Stomach (tissue), 19 donors: ENCODE measurements at places on chromosomes 3 and 15.
A peak's percentile ranks its signal among the peaks of the same experiment; 100 is the strongest.

GRCh38 chr3:175389560-175389959 lies 530.4 kb downstream of the NAALADL2 start:
- DNase-seq: no peak

DNA sequence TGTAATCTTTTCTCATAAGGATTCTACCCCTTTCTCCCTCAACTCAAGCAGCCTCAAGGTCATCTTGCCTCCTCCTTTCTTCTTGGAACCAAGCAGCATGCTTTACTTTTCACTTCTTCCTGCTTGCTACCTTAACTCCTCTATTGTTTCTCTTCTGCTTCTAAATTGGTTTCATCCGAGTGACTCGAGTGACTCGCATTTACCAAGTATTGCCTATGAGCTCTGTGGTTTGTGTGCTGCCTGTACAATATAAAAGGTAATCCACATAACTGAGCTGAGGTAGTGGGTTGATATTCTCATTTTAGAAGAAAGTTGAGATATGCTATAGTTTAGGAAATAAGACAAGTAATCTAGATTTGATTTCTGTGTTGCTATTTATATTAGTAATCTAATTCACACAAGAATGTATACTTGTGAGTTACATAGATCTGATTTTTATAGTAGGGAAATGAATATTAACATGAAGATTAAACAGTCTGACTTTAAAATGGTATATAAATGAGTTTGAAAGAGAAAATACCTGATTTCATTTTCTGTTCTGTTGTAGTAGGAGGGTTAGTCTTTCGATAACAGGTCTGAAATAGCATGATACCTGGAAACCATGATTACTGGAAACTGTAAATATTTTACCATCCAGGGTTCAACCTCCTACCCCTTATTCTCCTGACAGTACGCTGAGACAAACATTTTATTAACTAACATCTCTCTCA lies 5.5 kb downstream of the HHLA2 start:
- no peak for DNase-seq

- DNase-seq: no peak
Observed at GRCh38 chr3:171980578-171981270, 58.7 kb upstream of the FNDC3B start.

DNA sequence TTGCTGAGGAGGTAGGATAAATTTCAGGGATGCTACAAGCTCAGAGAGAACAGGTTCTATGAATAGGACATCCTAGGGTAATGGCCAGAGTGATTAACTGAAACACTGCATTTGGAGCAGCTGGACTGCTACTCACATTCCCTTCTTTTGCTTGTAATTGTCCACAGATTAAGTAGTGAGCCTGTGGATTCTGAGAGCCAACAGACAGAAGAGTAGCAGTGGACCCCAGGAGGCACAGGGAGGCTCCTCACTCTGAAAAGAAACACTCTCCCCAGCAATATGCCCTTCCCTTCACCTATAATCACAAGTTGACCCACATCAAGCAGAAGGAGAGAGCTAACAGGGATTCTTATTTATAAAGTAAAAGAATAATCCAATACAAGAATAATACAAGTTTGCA lies 10.6 kb upstream of the RFX7 start:
- DNase-seq: no peak

GRCh38 chr3:170469151-170470062 lies 50.7 kb downstream of the CLDN11 start:
- peak; percentile 53 for DNase-seq

GRCh38 chr3:87614998-87615397 lies 338.6 kb upstream of the POU1F1 start:
- DNase-seq: no peak

DNA sequence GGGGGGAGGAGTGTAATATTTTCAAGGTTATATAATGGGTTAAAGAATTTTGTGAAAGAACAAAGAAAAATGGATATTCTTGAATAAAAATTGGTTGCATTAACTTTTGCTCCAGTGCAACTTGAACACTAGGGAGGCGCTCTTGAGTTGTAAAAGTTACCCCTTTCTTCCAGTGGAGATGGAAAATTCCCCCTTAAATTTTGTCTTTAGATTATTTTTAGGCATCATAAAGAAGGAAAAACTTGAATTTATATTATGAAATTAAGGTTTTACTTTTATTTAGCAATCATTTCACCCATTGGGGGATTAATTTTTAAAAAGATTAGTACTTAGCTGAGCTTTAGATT lies 550 bp upstream of the CHD2 start:
- no peak for DNase-seq

GRCh38 chr3:65561617-65562016 lies 477.1 kb downstream of the MAGI1 start:
- no peak for DNase-seq

- DNase-seq: no peak
Observed at GRCh38 chr3:44992555-44993470, 16.8 kb downstream of the EXOSC7 start.

DNA sequence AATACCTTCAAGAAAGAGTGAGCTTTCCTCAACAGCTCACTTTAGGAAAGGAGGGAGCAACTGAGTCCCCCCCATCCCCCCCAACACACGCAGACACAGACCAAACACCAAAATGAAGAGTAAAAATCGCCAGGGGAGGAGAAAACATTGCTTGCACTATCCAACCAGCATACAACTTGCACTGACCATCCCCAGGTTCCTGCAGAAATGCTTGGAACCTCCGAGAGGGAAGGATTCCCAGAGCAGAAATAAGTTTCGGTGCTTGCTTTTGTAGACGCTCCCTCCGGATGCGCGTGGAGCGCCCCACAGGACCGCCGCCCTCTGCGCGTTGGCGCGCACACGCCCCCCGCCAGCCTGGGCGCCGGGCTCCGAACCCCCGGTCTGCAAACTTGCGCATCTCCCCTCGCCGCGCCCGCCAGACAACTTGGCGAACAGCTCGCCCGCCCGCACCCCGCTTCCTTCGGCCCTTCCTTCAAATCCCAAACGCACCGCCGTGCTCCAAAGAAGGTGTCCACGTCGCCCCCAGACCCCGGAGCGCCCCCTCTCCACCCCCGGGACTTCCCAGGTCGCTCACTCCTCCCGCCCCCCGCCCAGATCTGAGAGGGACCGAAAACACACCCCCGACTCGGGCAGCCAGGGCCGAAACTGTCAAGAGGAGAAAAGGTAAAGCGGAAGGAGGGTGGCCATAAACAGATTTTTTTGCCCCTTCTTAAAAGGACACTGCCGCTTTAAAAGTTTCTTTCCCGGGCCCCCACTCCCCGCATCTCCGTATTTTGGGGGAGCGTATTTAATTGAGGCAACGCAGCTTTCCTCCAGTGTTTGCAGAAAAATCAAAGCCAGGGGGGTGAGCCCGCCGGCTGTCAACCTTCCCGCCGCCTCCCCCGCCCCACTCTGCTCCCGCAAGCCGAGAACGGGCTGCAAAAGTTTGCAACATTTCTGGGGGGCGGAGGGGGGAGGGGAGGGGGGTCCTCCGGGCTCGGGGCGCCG lies 859 bp downstream of the RORA start:
- peak; percentile 59 for DNase-seq

DNA sequence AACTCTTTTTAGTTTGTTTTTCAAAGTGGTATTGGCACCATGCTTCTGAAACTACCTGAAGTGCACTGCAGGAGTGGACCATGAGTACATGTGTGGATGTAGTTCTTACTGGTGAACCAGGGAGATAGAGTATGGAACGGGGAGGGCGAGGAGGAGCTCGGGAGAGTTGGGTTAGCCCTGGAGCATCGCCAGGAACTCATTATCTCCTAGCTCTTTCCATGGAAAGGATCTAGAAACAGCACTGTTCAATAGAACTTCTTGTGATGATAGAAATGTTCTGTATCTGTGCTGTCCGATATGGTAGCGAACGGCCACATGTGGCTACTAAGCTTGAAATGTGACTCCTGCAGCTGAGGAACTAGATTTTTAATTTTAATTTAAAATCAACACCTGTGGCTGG lies 47.3 kb downstream of the VGLL4 start:
- DNase-seq: no peak

GRCh38 chr3:3105815-3106214 lies 4.4 kb downstream of the IL5RA start:
- no peak for DNase-seq

- no peak for DNase-seq
Observed at GRCh38 chr3:59820352-59820934, 770.6 kb upstream of the CFAP20DC start.

DNA sequence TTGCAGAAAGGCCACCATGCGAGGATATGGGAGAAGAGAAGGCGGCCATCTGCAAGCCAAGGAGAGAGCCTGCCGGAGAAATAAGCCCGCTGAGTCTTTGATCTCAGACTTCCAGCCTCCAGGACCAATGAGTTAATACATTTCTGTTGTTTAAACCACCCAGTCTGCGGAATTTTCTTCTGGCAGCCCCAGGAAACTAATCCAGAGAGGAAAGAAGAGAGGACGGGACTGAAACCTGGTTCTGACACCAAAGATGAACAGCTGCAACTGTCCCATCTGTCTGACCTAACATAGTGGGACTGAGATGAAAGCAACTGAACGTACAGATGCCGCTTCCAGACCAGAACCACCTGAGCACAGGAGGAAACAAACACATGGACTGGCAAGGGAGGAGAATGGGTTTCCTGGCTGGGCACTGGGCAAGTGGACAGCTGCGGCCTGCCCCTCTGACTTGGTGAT lies 32.3 kb downstream of the VGLL4 start:
- DNase-seq: no peak

DNA sequence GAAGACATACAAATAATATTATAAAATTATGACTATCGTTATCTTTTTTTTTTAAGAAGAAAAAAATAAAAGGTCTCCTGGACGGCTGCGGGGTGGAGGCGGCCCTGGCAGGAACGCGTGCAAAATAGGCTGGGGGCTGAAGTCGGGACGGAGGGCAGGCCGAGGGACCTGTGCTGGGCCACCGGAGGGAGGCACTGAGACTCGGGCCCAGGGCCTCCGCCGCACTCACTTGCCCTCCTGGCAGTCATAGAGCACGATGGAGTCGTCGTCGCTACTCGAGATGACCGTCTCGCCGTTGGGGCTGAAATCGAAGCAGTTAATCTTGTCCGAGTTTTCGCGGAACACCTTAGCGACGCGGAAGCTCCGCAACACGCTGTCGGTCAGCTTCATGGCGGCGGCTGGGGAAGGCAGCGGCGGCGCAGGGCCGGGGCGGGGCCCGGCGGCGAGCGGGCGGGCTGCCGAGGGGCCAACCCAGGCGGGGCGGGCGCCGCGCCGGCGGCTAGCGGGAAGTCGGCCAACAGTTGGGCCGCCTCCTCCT lies 408 bp downstream of the WDR82 start:
- peak; percentile 84 for DNase-seq

DNA sequence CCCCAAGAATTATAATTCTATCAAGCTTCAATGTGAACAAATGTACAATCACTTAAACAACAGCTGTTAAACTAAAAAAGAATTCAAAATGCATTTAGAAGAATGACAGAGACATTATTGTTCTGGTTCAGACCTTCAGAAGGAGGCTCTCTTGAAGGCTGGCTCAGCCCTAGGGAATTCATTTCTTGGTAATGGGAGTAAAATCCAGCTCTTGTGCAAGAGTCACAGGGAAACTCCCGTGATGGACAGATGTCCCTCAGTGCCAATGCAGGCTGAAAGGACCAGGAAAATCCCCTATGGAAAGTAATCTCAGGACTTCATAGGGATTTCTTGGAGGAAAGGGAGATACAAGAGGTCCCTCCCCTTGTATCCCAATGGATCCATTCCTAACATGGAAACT lies 149.9 kb upstream of the STT3B start:
- no peak for DNase-seq

DNA sequence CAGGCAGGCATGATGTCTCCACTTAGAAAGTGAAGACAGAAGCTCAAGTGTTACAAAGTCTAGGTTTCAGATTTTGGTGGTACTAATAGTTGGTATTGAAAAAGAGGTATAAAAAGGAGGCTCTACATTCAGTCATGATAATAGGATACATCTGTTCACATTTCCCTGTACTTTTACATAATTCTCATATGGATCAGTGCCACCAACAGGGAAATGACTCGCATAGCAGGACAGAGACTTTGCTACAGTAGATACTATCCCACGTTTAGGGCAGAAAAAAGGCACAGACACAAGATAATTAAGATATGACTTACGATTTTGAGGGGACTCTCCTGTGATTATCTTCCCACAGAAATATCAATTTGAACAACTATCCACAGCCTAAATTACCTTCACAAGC lies 1062.9 kb upstream of the EPHA6 start:
- no peak for DNase-seq

DNA sequence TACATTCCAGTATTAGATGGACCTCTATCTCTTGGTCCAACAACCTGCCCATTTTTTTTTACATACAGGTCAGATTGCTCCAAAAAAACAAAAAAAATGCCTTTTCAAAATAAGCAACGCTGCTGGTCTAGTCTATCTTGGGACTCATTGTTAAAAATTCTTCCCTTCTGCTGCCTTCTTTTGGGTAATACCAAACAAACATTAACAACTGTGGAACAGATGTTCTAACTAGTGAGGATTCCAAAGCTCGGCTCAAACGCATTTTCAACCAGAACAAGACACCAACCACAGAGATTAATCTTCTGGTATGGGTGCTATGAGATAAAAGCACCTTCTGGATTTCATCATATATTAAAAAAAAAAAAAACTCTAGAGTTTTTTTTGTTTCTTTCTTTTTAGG lies 24.7 kb downstream of the ARHGAP31 start:
- no peak for DNase-seq

GRCh38 chr15:39132954-39133600 lies 447.8 kb upstream of the THBS1 start:
- no peak for DNase-seq

DNA sequence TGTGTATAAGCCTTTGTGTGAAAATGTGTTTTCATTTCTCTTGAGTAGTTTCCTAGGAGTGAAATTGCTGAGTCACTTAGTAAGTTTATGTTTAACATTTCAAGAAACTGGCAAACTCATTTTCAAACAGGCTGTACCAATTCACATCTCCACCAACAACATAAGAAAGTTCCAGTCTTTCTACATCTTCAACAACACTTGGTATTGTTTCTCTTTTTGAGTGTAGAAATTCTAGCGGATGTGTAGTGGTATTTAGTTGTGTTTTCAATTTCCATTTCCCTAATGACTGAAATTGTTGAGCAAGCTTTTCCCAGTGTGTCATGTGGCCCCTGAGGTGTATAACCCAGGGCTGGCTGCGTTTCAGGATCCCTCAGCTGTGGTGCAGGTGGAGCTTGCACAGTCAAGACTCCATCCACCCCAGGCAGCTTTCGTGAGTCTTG lies 258.5 kb downstream of the PDCD6IP start:
- DNase-seq: no peak

DNA sequence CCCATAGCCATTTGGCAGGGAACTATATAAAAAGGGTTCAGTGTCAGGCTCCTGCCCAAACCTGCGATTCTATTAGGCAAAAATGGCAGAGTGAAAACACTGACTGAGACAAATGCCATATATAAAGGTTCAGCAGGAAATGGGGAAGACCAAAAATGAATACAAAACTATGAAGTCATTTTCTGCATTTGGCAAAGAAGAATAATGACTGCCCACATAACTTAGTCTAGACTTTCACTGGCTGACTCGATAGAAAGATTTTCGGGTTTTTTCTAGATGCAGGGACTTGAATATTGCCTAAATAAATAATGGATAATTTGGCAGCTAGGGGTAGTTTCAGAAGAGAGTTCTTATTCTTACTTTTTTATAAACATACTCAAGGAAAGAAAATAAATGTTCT lies 178.0 kb downstream of the TPRG1 start:
- no peak for DNase-seq
